ENCODE measurements at places on chromosomes 7 and 10.

DNA sequence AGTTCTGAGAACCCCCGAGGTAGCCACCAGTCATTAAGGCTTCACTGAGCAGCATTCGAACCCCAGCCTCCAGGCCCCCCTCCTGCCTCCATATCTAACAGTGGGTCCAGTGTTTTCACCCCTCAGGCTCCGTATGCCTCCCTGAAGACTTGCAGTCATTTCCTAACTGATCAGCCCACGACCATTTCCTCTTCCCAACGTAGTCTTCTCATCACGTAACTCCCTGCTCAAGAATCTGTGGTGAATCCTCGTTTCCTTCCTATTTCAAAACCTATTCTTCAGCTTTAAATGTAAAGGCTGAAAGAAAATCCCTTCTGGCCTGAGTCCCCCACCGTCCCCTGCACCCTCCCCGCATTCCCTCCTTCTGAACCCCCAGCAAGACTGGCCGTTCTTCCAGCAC, 21.1 kb downstream of the FRMD4A start:
- no peak for DNase-seq

DNA sequence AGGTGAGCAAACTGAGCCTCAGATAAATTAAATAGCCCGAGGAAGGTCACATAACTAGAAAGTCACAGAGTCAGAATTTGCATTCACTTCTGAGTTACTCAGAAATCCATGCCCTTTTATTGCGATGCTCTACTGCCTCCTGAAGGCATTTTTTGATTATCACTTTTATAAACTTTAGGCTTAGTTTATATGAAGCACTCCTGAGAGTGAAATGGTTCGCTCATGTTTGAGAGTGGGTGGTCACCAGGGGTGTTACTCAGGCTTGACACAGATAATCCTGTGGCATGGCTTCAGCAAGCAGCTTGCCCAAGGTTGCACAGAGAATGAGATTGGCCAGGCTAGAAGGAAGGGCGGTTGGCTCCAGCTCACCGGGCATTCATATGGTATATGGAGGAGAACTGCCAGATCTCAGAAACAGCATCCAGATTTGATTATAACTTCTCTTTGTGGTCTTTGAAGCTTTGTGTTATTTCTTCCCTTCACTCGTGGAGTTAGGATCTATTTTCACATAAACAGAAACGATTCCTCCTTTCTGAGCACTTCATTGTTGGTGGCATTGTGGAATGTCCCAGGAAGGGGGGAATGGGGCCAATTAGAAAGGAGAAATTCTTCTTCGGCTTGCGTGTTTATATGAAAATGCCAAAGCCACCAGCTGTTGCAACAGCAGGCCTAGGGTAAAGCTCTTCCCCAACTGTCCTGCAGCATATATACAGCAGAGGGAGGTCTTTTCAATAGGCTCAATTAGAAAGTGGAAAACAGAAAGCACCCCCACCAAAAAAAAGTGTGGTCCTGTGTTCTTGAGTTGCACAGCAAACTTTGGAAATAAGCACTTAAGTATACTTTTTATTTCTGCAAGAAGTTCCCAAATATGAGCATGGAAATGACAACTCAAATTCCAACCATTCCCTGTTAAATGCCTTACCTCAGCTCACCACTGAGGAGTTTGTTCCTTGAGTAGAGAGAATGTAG, 628.8 kb downstream of the SUGCT start:
- DNase-seq, result no peak

DNA sequence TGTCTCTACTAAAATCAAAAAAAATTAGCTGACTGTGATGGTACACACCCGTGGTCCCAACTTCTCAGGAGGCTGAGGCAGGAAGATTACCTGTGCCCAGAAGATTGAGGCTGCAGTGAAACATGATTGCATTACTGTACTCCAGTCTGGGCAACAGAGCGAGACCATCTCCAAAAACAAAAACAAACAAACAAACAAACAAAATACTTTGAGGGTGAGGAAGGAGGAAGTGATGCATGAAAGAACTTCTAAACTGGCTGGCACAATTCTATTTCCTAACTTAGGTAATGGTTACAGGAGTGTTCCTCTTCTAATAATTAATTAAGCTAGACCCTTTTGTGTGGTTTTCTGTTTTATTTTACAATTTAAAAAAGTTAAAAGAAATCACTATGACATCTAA, 15.5 kb downstream of the WAPL start:
- DNase-seq, result no peak

DNA sequence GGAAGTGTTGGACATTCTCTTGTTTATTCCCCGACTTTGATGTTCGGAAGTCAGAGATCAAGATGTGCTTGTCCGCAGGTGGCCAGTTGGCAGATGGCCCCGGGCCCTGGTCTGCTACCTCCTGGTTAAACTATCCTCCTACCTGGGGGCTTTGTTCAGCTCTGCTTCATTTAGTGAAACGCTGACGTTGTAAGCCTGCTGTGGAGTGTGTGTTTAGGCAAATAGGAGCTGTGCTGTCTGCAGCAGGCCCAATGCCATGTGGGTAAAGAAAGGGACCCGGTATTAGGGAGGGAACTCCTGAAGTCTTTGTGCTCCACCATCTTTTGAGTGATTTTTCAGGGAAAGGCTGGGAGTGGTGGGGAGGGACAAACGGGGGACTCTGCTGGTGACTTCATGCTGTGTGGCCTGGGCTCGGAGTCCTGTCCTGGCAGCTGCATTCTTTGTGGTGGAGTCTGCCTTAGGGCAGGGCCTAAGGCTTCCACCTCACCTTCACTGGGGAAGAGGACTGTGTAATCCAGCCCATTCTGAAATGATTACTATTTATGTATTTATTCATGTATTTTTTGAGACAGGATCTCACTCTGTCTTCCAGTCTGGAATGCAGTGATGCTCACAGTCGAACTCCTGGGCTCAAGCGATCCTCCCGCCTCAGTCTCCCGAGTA, 171.1 kb upstream of the KLF6 start:
- DNase-seq, result no peak

GRCh38 chr10:98917828-98918227, 317.8 kb downstream of the HPSE2 start:
- DNase-seq, result no peak

- no peak for DNase-seq
Observed at GRCh38 chr10:98408799-98409198, 6.2 kb downstream of the PYROXD2 start.

- DNase-seq, result no peak
Observed at GRCh38 chr10:21488246-21488956, 37.1 kb downstream of the SKIDA1 start.

DNA sequence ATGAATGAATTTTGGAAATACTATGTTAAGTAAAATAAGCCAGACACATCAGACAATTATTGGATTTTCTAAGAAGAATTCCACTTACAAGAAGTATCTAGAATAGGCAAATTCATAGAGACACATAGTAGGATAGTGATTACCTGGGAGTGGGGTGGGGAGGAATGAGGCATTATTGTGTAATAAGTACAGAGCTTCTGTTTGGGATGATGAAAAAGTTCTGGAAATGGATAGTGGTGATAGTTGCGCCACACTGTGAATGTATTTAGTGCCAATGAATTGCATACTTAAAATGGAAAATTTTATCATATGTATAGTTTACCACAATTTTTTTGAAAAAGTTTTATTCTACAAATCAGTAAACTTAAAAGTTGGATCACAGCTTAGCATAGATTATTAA, 297.2 kb upstream of the KAT6B start:
- DNase-seq, result no peak

DNA sequence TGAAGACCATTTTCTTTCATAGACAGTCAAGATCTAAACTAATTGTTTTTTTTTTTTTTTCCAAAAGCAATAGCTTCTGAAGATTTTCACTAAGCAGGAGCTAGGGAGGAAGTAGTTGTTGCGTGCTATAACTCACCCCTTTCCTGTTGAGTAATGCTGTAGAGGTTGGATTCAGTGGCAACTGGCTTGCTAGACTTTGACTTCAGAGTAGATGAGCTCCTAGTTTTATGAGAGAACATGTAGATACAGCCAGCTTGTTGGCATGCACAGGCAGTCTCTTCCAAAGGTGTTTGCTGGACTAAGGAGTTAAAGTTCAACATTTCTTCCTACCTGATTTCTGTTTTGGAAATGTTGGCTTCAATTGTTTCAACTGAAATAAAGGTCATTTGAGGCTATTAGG, 66.2 kb upstream of the MXI1 start:
- no peak for DNase-seq

GRCh38 chr7:16660702-16661464, 14.9 kb downstream of the BZW2 start:
- no peak for DNase-seq

- DNase-seq, result no peak
Observed at GRCh38 chr7:70505468-70505867, 626.5 kb upstream of the GALNT17 start.

DNA sequence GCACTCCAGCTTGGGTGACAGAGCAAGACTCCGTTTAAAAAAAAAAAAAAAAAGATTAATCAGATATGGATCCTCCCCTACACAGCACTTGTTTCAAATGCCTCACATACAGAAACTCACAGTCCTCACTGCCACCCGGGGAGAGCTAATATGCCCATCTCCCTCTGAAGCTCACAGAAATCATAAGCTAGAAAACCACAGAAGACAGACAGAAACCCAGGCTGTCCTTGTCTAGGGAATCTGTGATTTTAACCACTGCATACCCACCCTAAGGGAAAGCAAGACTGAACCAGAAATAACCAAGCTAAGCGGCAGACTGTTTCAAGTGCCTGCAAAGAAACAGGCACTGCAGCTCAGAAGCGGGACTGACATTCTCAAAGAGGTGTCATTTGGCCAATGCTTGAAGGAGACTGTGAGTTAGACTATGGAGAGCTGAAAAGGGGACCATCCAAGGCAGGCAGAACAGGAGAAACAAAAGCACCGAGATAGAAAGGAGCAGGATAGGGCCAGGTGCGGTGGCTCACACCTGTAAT, 37.6 kb downstream of the SLC37A3 start:
- no peak for DNase-seq

DNA sequence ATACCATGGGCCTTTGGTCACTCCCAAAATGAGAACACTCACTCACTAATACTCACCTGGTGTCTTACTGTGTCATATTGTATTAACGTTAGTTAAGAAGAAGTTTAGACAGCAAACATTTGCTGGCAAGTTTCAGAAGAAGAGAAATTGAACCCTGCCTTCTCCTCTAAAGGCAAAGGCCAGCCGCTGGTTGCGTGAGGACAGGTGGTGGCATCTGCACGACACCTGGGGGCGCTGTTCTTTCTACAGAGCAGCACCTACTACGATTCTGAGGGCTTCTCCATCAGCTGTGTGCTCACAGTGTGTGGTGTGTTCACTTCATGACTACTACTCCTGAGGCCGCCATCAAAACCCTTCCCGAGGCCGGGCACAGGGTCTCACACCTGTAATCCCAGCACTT, 17.9 kb upstream of the CLEC2L start:
- no peak for DNase-seq

DNA sequence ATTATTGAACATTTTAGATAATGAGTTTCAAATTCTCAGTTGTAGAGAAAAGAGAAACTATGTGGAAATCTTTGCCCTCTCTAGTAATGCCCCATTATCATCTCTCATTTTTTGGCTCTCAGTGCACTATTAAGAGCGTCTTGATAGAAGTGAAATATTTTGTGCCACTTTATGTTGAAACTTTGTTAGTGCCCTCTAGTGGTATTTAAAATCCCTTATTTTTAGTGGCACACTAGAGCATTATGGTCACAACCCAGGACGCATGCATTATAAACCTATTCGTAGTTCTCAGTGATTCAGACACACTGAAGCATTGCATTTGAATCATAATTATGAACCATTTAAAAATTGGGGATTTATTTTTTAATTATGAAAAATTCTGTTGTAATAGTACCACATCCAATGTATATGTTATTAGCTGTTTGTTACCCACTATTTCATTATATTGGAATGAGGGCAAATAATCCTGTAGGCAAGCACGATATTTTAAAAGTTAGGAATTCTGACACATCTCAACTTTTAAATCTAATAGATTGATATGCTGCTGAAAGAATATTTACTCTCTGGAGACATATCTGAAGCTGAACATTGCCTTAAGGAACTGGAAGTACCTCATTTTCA, 21.9 kb downstream of the PDCD4 start:
- no peak for DNase-seq

DNA sequence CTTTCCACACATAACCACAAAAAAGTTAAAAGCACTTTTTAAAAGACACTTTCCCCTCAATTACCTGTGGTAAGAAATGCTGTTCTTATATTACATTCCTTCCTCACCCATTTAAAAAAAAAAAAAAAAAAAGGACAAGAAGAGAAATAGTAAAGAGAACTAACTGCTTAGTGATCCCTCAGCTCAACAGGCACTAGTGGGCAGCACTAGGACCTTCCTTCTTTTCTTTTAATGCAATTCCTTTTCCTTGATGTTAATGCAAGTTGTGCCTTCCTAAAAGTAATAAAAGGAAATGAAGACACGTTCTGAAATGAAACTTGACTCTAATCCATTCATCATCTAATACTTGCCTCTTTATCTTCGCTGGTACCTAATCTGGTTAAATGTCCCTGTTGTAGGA, 189.7 kb downstream of the TCF7L2 start:
- no peak for DNase-seq

GRCh38 chr7:156028521-156028920, 216.3 kb upstream of the SHH start:
- no peak for DNase-seq

- DNase-seq, result no peak
Observed at GRCh38 chr7:97270280-97270679, 152.8 kb downstream of the SDHAF3 start.
